ENCODE measurements at places on chromosomes 7 and 10. TPM values are rescaled to one million over a fixed set of nuclear protein-coding genes. Genes with fewer than 3 reads are reported as not detected.

DNA sequence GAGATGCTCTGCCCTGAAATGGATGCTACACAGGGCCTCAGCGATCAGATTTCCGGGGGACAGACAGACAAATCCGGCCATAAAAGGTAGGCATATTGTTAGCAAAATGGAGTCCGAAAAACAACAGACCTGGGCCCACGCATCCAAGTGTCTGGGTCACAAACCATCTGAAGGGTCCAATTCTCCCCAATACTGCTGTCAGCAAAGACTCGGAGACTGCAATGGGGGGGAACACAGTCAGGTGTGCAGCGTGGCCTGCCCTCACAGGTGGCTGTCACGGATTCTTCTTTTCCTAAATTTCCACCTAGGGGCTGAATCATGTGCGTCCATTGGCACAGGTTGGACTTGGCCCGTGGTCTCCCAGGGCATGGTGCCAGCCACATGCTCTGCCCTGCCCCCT lies 12.9 kb downstream of the PKD1L1 start:
- DNase-seq: no peak

DNA sequence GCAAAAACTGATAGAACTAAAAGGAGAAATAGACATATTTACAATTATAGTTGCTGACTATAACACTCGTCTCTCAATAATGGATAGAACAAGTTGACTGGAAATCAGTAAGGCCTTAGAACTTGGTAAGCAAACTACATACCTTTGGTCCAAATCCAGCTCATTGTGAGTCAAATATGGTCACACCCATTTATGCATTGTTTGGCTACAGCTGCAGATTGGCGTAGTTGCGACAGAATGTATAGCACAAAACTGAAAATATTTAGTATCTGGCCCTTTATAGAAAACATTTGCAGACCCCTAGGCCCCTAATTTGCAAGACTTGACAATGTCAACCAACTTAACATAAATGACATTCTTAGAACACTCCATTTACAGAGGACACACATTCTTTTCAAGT lies 103.6 kb upstream of the EGR2 start:
- no peak for DNase-seq

DNA sequence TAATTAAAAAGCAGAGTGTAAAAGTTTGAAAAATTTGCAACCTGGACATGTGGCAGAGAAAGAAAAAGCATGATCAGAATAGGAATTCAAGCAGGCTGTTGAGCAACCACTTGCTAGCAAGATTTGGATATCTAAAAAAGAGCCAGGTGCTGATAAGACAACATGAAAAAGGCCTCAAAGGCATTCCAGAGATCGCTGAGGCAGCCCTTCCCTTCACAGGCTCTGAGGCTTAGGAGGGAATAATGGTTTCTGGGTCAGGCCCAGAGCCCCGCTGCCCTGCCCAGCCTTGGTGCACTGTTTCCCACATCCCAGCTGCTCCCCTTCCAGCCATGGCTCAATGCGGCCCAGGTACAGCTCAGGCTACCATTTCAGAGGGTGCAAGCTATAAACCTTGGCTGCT lies 64.1 kb upstream of the EEPD1 start:
- no peak for DNase-seq

DNA sequence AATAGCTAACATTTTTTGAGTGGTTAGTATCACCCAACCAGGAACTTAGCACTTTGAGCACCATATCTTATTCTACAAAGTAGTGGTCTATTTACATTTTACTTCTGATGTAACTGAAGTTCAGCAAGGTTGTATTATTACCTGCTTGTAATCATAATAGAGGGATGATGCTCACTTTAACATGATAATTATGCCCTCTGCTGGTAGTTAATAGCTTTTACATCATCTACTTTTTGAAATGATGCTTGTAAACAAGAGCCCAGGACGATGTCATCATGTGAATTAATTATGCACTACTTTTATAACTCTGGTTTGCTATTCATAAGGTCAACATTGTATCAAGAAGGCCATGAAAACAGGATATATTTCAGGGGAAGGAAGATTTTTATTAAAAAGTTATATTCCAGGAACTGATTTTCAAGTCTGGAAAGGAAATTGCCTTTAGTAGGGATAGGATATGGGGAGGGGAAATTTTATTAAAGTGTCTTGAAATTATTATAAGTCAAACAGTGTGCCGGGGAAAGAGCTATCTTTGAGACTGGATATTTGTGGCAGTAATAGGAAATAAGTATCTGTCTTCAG lies 80.3 kb upstream of the SCIN start:
- DNase-seq: no peak

GRCh38 chr7:32890793-32891042 lies 842 bp downstream of the KBTBD2 start:
- no peak for DNase-seq

The PHYH gene
- total RNA-seq: 9.8 TPM

DNA sequence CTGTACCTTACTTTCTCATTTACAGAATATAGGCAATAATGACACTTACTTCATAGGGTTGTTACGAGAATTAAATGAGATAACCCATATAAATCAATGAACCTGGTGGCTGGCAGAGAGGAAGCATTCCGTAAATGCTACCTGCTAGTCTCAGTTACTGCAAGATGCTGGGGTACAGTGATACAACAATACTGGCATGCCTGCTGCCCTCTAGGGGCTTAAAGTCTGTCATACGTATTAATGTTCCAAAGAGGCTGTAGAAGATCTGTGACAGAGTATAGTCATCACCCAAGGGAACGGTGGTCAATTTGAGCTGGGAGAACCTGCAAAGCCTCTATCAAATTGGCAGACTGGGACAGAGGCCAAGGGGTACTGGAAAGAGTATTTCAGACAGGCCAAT lies 421.5 kb downstream of the GPAM start:
- no peak for DNase-seq

The ASZ1 gene
- not detected for total RNA-seq

GRCh38 chr10:129533281-129533680 lies 66.2 kb downstream of the MGMT start:
- DNase-seq: no peak

The OR6V1 gene
- total RNA-seq: not detected

GRCh38 chr7:152969335-152969734 lies 209.8 kb downstream of the ACTR3B start:
- no peak for DNase-seq

The ENTPD7 gene
- total RNA-seq: 8.7 TPM

The FOXI2 gene
- total RNA-seq: not detected

DNA sequence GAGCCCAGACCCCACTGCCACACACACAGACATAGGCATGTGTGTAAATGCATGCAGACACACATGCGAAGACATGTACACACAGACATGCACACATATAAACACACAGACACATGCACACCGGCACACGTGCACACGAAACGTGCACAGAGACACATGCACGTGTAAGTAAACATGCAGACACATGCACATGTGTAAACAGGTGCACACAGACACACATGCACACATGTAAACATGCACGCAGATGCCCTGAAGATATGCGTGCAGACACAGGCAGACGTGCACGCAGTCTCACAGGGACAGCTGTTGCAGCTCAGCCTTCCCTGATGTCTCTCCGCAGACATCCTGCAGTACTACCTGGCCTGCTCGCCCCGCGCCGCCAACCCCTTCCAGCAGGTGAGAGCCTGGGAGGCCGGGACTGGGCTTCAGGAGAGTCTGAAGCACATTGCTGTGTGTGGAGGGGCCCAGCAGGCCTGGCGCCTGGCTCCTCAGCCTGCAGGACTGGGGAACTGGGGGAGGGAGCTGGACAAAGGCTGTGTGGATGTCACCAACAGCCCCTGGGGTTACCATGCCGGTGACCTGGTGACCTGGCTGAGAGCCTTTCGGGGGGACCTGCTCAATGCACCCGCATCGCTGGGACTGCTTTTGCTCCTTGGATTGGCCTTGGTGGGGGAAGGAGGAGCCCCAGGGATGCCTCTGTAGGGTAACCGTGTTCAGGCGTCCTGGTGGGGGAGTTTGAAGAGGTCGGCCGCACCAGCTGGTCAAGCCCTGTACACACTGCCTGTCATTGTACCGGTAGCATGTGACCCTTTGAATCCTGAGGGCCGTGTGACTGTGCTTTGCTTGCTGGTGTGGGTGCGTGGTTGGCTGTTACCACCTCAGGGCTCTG lies 20.3 kb downstream of the TTYH3 start:
- no peak for DNase-seq

GRCh38 chr7:15376600-15376999 lies 185.2 kb downstream of the AGMO start:
- DNase-seq: no peak

- no peak for DNase-seq
Observed at GRCh38 chr7:157018997-157019608, 8.6 kb upstream of the MNX1 start.

DNA sequence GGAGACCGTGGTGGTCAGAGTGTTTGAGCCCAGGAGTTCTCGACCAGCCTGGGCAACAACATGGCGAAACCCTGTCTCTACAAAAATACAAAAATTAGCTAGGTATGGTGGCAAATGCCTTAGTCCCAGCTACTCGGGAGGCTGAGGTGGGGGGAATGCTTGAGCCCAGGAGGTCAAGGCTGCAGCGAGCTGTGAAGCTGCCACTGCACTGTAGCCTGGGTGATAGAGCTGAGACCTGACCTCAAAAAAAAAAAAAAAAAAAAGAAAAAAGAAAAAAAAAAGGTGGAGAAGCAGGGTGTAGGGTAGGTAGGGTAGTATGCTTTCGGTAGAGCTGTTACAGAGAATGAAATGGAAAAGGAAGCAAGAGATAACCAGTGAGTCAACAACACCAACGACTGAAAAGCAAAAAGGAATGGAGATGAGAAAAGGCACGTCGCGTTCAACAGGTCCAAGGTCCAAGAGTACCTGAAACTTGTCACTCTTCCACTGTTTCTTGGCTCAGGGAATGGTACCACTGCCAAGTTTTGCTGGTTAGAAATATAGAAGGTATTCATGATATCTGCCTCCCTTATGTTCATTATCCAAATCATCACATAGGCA lies 4.3 kb upstream of the RSBN1L start:
- no peak for DNase-seq

All from occipital lobe (tissue), 3 donors.